DMS53 (cell line): ENCODE measurements at places on chromosomes 7 and 10.
A peak's percentile ranks its signal among the peaks of the same experiment; 100 is the strongest.

GRCh38 chr7:107694386-107694785, 33.8 kb downstream of the SLC26A4 start:
- no peak for DNase-seq

DNA sequence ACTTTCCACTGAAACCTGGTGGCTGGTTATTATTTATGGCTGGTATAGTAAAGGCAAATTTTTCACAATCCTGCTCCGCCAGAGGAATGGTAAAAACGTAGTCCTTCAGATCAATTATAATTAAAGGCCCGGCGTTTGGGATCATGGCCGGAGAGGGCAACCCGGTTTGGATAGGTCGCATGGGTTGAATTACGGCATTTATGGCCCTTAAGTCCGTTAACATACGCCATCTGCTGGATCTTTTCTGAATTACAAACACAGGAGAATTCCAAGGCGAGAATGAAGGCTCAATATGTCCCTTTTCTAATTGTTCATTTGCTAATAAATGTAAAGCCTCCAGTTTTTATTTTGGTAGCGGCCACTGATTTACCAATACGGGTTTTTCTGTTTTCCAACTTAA, 11.3 kb upstream of the TAS2R3 start:
- peak; percentile 64 for DNase-seq

DNA sequence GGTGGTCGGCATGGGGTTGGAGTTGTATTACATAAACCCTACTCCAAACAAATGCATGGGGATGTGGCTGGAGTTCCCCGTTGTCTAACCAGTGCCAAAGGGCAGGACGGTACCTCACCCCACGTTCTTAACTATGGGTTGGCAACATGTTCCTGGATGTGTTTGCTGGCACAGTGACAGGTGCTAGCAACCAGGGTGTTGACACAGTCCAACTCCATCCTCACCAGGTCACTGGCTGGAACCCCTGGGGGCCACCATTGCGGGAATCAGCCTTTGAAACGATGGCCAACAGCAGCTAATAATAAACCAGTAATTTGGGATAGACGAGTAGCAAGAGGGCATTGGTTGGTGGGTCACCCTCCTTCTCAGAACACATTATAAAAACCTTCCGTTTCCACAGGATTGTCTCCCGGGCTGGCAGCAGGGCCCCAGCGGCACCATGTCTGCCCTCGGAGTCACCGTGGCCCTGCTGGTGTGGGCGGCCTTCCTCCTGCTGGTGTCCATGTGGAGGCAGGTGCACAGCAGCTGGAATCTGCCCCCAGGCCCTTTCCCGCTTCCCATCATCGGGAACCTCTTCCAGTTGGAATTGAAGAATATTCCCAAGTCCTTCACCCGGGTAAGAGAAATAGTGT, at the start of gene CYP2E1:
Gene CYP2E1 (plus strand): TSS at position 407 of the 632 bp plus-strand sequence. CDS start 33 bp downstream, at position 440.
- DNase-seq, result peak; percentile 36

GRCh38 chr10:26336979-26337378, 101.2 kb upstream of the APBB1IP start:
- no peak for DNase-seq

DNA sequence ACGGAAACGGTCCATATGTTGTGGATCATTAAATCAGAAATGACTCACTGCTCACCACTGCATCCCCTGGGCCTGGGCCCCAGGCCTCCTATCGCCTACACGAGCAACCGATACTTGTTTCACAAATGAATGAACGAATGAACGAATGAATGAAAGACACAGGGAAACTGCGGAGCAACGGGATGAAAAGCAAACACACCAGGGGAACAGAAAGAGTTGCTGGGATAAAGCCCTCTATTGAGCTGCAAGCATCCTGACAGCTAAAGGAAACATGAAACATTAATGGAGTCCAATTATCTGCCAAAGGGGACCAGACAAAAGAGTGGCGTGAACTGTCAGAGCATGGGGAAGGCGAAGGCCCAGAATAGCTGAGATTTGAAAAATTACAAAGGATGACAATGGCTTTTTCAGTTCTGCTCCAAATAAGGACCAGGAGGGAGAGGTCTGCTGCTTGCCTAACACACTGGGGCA, 92.1 kb downstream of the GRB10 start:
- DNase-seq, result no peak

DNA sequence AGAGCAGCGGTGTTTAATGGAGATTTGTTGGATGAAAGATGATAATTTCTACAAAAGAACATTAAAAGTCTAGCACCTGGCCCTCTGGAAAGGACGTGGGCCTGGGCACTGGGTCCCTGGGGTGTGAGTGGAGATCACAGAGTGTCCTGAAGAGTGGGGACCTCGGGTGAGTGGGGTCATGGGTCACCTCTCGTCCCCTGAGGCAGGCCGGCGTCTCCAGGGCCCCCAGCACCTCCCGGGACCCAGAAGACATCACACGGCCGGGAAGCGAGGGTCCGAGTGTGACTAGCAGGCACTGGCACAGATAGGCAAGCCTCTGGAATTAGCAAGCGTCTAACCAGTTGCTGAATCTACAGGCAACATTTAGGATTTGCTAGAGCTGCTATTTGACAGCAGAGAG, 257.2 kb downstream of the MAD1L1 start:
- no peak for DNase-seq

- DNase-seq, result peak; percentile 62
These were observed 379.1 kb downstream of the ADRA2A start for GRCh38 chr10:111455776-111456426.

GRCh38 chr7:23462846-23463245, 7.4 kb downstream of the IGF2BP3 start:
- peak; percentile 37 for DNase-seq

GRCh38 chr7:158722574-158723237, 18.1 kb upstream of the NCAPG2 start:
- no peak for DNase-seq

GRCh38 chr7:150374472-150374871, 4.7 kb upstream of the ZNF775 start:
- DNase-seq, result peak; percentile 32
